Sigmoid colon (tissue), 7 donors: ENCODE measurements at places on chromosomes 11 and 22.

DNA sequence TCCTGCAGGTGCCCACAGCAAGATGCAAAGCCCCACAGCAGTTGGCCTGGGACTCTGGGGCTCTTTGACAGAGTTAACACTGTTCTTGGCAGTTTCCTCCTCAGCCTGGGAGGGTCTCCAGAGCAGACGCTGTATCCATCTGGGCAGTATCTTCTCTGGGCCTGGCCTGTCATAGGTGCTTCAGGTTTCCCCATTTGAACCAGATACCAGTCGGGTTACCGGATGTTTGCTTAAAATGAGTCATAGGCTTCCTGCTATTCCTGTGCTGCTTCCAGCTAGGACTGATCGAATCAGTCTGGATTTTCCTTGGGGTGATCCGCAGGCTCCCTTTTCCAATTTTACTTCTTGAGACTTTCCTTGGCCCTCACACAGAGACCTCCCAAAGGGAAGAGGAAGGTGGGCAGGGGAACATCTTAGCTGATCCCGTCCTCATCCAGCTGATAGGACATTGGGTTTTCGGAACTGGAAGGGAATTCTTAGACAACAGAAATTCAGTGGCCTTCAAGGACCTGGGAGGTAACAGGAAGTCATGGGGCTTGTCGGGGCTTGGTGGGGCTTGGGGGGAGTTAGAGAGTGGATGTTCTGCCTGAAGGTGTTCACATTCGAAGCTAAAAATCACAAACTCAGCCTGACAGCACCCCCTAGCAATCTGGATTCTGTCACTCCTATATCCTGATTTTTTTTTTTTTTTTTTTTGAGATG is 2.4 kb upstream of the RANGAP1 start:
- DNase-seq = peak; percentile 69

GRCh38 chr11:27820249-27820648 is 120.0 kb upstream of the BDNF start:
- no peak for DNase-seq

DNA sequence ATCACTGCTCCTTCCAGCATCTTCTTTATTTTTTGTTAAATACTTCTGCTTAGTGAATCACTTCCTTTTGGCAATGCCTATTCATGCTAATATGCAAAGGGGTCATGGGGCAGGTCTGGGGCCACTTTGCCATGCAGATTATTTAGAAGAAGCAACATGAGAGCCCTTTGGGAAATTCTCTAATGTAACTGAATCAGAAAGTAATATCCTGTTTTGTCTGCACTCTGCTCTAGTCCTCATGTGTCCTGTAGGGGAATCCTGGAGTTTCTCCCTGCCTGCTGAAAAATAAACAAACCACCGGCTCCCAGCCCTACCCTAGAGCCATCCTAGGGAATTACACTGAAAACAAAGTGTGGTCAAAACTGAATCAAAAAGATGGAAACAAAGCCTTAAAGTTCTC is 176.5 kb upstream of the POU2AF2 start:
- no peak for DNase-seq

DNA sequence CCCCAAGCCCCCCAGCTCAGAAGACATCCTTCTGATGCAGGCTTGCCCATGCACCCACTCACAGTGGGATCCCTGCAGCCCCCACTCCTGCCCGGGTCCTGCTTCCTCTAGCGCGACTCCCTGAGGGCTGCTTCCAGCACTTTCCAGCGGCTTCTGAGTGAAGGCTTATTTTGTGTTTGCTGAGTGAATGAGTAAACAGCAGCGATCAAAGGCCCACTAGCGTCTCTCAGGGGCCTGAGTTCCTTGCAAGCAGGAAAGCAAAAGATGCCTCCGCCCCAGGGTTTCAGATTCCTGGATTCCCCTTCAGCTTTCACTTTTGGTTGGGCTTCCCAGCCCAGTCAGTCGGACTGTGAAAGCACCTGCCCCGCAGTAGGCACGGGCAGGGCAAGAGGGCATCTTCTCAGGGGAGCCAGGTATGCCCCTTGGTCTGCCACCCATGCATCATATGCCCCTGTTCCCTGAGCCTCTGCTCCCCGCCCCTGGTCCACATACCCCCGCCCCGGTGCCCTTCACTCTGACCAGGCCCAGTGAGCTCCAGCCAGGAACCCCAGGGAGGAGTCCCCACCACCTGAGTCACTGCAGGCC is 9.2 kb downstream of the FADD start:
- no peak for DNase-seq
